T-helper 2 cell treated with Interferon-gamma antibody and Interleukin-4, amounts not matched to agents 5 μg/mL and 100 μg/mL, for 36 hours (primary cell): ENCODE measurements at places on chromosomes 1 and 21.

DNA sequence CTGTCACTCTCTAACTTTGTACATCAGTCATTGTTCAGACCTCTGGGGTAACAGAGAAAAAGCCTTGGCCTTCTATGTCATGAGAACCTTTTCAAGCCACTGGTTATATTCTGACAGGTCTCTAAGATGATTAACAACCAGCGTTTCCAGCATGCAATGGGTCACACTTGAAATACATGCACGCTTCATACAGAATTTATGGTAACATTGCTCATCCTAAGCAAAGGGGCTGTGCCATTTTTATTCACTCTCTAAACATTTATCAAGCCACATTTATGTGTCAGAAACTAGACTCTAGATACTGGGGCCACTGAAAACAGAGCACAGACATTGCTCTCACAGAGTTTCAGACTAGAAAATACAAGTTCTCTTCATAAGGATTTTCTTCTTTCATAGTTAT, 501.4 kb upstream of the DAB1 start:
- no peak for DNase-seq

DNA sequence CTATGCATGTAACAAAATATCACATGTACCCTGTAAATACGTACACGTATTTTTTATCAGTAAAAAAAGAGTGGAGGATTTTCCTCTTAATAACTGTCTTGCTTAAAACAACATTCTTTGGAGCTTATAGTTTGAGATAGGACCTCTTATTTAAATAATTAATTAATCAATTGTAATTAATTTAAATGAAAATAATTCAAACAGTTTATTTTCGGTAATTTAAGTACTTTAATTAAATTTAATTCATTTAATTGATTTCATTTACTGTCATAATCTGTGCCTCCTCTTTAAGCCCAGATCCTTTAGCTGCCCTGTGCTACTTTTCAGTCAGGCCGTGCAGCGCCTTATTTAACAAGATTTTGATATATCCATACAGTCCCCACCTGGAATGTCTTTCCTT, 427.0 kb downstream of the HLX start:
- DNase-seq: no peak

DNA sequence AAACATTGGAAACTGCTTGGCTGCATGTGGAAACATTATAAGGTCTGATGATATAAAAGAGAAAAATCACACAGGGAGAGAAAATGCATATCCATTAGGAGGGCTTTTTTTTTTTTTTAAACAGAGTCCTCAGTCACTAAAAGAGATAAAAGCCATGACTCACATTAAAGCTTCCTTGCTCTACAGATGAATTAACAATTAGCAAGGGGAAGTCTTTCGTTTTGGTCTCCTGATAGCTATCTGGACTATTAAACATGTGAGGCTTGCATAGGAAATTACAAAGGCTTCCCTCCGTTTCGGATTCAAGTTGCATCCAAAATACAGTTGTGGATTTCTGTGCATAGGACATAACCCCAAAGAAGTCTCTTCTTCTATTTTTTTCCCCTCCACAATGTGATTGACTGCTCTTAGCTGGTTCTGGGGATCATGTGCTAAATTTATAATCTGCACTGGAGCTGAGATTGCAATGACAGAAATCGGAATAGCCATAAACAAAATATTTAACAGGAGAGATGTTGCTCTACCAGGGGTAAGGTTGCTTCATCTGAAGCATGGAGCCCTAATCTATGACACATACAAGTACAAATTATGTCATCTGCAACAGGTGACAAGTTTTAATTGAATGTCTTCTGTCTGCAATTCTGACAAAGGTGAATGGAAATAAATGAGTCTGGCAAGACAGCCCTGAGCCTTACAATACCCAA, 146.8 kb downstream of the ESRRG start:
- DNase-seq: no peak

GRCh38 chr1:145690587-145691558, 16.3 kb downstream of the PDZK1 start:
- DNase-seq: peak; percentile 54

DNA sequence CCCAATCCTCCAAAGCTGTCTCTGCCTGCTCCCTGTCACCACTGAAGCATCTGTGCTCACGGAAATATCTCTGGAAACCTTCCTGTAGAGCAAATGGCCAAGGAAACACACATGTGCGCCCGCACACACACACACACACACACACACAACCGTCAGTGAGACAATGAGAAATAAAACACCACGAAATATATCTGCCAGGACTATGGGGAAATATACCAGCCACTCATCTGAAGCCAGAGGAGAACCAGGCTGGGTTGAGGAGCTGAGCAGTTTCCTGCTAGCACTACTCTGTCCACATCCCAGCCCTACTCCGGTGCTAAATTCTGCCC, 25.1 kb upstream of the PLXNA2 start:
- DNase-seq: no peak

GRCh38 chr1:98931128-98931835, 73.4 kb downstream of the PLPPR5 start:
- DNase-seq: no peak

- DNase-seq: no peak
These were observed 109.6 kb downstream of the PLPP3 start for GRCh38 chr1:56469640-56470371.

DNA sequence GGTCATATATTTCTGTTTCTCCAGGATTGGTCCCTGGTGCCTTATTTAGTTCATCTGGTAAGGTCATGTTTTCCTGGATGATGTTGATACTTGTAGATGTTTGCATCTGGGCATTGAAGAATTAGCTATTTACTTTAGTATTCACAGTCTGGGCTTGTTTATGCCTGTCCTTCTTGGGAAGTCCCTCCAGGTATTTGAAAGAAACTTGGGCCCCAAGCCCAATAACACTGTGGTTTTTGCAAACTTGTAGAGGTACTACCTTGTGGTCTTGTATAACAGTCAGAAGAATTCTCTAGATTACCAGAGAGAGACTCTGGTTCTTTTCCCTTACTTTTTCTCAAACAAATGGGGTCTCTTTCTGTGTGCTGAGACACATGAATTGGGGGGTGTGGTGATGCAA, 251.4 kb upstream of the B3GALT2 start:
- DNase-seq: no peak

DNA sequence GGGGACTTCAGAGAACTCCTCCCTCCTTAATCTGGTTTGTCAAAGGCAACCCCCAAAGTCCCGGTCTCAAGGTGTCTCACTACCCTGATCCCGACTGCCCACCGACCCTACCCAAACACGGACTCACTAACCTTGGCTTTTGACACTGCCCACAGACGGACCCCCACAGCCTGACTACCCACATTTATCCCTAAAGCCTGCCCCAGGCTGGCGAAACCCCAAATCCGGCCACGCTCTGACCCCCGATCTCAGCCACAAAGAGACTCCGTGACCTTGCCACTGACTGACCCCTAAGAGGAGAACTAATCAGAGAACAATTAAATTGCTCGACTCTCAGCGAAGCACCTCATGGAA, 5.2 kb downstream of the ID3 start:
- no peak for DNase-seq

- no peak for DNase-seq
These were observed at the start of gene IVL for GRCh38 chr1:152907686-152908601. IVL (plus strand) TSS chr1:152908546; CDS start chr1:152909798, 1,252 bp downstream.

- no peak for DNase-seq
These were observed 68.4 kb downstream of the SNRPE start for GRCh38 chr1:203929741-203930309.

GRCh38 chr1:244920911-244921761, 56.8 kb upstream of the HNRNPU start:
- no peak for DNase-seq

DNA sequence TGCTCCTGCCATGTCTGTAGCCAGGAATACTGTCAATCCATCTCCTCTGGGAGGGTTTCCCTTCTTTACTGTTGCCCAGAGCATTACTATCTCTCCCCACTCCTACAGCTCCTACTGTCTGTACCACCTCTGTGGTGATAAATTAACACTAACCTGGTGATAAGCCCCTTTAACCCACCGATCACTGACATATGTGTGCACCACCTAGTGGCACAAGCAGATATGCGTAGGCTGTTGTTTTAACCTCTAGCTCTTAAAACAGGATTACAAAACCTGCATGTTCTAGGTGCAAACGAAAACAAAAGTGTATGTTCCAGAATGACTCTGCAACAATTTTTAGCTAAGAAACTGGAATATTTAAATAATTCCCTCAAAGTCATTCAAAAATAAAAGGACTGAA, 93.9 kb upstream of the BEND5 start:
- no peak for DNase-seq

- DNase-seq: no peak
These were observed 2.3 kb downstream of the EDN2 start for GRCh38 chr1:41482001-41482765.

GRCh38 chr1:60655679-60656355, 426.5 kb upstream of the NFIA start:
- no peak for DNase-seq

DNA sequence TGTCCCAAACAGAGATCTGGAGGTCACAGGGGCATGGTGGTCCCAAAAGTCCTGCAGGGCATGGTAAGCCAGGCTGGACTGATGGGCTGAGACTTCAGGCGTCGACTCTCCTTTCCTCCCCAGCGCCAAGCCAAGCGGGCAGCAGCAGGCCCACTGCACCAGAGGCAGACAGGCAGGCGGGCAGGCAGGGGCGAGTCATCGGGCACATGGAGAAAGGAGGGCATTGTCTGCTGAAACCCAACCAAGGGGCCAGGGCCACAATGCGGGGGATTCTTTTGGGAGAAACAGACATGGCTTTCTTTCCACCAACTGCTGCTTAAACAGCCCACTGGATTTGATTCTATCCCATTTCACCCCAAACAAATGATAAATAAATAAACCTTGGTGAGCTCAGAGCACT, 46.2 kb downstream of the TRABD2B start:
- DNase-seq: no peak

GRCh38 chr1:97920276-97920831, 480 bp downstream of the DPYD start:
- no peak for DNase-seq

DNA sequence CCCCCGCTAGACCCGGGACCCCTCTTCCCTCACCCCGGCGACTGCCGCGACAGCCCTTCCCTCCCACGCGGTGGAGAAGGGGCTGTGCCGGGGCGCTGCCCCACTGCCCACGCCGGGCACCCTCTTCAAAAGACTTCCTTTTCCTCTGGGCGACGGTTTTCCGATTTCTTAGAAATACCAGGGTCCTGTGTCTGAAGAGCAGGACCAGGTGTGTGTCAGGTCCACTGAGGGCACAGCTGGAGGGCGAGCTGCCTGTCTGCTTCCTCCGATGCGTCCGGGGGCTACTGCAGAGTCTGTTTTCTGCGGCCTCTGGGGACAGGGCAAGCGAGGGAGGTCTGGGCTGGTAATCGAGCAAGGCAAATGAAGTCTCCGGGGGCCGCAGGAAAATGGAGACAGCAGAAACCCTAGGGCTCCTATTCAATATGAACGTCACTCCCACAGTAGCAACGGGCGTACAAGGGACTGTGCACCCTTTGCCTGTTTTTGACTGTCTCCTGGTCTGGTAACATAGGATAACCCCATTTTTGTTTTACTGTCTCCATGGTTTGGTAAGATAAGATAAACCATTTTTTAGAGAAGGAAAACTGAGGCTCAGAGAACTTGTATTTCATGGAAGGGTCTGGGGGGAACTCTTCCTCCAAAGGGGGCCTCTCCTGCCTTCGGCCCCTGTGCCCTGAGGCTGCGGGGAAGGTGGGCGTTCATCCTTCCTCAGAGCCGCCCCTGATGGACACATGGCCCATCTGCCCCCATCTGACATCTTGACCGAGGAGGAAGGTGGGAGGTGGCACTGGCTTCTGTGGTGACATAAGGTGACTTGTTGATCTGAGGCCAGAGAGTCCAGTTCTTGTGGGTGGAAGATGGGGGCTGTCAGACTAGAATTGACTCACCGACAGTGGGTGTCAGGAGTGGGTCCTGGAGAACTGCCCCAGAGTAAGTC, 970 bp downstream of the TNFRSF1B start:
- DNase-seq: no peak

DNA sequence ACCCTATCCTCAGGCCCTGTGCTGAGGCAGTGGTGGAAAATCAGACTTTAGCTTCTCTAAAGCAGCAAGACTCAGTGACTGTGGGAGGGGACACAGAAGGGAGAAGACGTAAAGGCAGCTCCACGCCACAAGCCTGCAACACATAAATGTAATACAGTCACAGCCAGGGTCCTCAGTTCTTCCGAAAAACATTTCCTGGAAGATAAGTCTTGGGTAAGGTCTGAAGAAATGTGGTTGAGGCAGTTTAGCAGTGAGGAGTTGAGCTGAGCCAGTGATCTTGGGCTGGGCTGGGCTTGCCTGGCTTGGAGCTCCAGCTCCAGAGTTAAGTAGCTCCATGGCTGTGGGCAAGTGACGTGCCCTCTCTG, 127.8 kb upstream of the ADAR start:
- no peak for DNase-seq

DNA sequence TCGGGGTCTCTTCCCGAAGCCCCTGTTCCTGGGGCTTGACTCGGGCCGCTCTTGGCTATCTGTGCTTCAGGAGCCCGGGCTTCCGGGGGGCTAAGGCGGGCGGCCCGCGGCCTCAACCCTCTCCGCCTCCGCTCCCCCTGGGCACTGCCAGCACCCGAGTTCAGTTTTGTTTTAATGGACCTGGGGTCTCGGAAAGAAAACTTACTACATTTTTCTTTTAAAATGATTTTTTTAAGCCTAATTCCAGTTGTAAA, 158.7 kb downstream of the RUNX1 start:
- DNase-seq: no peak
